ENCODE measurements at places on chromosomes 3 and 15. TPM values are rescaled to one million over a fixed set of nuclear protein-coding genes. Genes with fewer than 3 reads are reported as not detected.

GRCh38 chr3:25536521-25537391, 108.7 kb downstream of the RARB start:
- DNase-seq = no peak

DNA sequence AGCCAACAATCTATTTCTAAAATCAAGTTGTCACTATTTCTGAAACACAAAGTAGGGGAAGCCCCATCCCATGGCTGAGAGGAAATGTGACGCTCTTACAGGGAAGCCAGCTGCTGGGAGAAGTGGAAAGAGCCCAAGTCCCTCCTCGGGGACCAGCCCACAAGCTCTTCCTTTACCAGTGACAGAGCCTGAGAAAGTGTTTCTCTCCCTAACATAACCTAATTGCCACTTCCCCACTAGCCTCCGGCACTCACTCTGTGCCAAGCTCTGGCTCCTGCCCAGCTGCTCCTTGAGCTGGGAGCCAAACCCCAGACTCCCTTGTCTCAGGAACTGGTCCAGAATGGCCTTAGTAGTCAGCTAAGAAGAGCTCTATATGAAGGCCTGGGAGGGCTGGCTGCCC, 42.9 kb downstream of the TNFAIP8L3 start:
- DNase-seq = peak; percentile 78

DNA sequence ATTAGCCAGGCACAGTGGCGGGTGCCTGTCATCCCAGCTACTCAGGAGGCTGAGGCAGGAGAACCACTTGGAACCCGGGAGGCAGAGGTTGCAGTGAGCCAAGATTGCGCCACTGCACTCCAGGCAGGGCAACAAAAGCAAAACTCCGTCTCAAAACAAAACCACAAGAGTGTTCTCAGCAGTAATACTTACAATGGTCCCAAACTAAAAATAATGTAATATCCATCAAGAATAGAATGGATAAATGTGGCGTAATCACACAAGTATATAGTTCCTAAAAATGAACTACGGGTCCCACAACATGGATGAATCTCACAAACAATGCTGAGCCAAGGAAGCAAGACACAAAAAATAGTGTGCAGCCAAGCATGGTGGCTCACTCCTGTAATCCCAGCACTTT, 39.2 kb downstream of the STAG1 start:
- no peak for DNase-seq

DNA sequence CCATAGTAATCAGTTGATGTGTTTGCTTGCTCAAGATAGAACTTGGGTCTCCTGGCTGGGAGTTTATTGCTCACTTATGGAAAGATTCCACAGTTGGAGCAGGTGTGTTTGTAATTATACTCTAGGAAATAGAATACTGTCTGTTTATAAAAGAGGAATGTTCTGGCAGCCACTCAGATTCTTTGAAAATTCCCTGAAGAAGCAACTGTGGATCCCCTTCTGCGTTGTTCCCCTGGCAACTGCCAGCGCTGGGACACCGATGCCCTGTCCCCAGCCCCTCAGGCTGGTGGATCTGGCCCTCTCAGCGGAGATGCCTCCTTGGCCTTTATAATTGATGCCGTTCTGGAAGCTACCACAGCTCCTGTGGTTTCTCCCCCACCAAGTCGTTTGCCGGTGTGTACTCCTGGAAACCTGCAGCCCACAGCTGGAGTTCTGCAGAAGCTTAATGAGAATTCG, 225.9 kb downstream of the ITPR1 start:
- no peak for DNase-seq

DNA sequence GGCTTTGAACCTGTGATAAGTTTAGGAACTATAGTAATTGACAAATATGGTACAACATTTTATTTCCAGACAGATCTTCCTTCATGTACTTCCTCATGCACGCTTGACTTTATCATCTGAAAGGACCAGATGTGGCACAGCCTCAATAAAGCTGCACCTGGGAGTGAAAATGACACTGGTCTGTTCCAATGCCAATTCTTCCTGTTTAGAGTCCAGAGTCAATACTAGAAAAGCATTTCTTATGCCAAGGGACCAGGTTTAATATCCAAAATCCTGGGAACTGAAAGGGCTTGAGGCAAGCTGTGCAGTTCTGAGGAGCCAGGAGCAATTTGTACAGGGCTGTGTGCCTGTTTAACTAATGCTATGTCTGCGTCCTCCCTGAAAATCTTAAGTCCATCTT, 15.3 kb downstream of the DPH6 start:
- DNase-seq = no peak

DNA sequence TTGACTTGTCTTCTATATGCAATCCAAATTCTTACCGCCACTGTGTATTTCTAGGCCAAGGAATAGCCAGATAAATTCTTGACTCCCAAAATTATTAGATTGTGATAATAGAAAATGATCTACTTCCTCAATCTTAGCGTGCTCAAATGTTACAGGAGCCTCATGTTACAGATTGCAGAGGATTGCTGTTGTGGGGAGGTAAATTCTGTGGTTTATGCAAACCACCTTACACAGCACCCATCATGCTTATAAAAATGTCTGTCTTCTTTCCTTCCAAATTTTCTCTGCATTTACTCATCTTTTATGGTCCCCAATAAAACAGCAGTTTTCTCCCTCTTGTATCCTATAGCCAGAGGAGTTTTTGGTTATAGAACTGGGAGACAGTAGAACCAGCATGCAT, 420.2 kb upstream of the ROBO1 start:
- no peak for DNase-seq

RASGRP1 gene
- total RNA-seq = 0.42 TPM

MUSTN1 gene
- 10.9 TPM for total RNA-seq

MST1 gene
- total RNA-seq = 6.6 TPM
